ENCODE measurements at places on chromosomes 6 and 20.
A peak's percentile ranks its signal among the peaks of the same experiment; 100 is the strongest.

DNA sequence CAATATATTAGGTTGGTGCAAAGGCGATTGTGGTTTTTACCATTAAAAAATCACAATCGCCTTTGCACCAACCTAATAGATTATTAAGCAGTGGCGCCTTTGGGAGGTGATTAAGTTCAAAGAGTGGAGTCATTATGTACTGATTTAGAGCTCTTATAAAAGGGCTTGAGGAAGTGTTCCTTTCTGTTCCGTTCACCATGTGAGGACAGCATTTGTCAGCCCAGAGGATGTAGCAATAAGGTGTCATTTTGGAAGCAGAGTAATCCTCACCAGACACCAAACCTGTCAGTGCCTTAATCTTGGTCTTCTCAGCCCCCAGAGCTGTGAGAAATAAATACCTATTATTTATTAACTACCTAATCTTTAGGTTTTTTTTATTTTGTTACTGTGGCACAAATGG is 542.1 kb upstream of the MAN1A1 start:
- no peak overlapping the region for H3K4me3 ChIP-seq
- H3K36me3 ChIP-seq, result no peaks in the 10 kb centered on the region
- DNase-seq, result no peak
- H3K4me1 ChIP-seq, result no peaks in the 10 kb centered on the region

DNA sequence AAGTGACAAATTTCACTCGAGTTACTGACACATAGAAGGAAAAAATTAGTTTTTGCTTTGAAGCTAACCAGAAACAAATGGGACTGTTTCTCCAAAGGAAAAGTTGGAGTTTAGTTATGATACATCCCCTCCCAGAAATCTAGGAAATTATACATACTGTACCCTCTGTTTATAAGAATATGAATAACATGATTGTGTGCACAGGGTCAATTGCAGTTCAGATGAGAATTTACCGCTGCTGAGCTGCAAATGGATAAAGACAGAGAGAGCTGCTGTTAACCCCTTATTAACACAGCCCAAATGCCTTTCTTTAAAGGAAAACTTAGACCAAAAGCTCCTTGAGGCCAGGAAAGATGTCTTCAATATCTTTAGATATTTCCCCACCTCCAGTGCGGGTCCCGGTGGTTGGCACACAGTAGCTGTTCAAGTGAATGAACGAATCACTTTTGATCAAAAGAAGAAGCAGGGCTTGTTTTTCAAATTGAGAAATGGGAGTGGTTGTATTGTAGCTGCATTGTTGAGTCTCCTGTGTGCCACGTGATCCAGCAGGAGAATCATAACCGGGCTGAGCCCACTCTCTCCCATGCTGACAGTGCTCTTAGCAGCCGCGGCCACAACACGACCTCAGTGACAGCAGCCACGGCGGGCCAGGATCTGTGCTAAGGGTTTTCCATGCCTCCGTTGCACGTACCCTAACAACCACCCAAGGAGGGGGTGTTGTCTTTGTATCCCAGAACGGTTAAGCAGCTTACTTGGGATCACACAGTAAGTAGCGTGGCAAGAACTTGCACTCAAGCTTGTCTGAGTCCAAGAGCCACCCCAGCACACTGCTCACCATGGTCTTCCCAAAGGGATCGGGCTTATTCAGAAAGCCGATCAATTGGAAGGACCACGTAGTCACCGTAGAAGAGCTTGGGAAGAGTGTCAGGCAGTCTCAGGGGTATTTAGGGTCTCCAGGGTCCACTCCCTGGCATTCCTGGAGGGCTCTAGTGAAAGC is 53.5 kb upstream of the BMP6 start:
- H3K36me3 ChIP-seq, result no peaks in the 10 kb centered on the region
- H3K4me3 ChIP-seq, result no peak overlapping the region
- no peaks in the 10 kb centered on the region for H3K4me1 ChIP-seq
- H3K27me3 ChIP-seq, result peaks cover 1% of the 10 kb centered on the region
- no peak for DNase-seq

GRCh38 chr6:50815436-50816114 is 3.1 kb upstream of the TFAP2B start:
- no peaks in the 10 kb centered on the region for H3K4me1 ChIP-seq
- H3K4me3 ChIP-seq, result peak overlapping the region; percentile 48
- no peak for DNase-seq

- H3K4me1 ChIP-seq, result no peaks in the 10 kb centered on the region
- no peak for DNase-seq
- no peaks in the 10 kb centered on the region for H3K36me3 ChIP-seq
- H3K4me3 ChIP-seq, result no peak overlapping the region
Observed at GRCh38 chr6:119535332-119535731, 185.8 kb upstream of the MAN1A1 start.
